ENCODE measurements at places on chromosomes 2 and 18.

DNA sequence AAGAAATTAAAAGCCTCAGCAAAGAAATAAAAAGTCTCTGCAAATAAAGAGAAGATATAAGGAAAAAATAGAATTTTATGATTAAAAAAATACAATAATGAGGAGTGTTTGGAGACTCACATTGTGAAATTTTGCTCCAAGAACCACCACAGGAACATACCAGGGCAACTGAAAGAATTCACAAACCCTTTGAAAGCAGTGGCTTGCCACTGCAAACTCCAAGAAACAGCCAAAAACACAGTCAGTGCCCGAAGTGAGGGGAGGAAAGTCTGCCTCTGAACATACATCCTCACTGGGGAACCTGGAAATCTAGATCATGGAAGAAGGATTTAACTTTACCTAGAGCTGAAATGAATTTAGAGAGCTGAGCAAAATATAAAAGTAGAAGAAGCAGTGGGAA, 33.1 kb downstream of the EVA1A start:
- no peak for DNase-seq

DNA sequence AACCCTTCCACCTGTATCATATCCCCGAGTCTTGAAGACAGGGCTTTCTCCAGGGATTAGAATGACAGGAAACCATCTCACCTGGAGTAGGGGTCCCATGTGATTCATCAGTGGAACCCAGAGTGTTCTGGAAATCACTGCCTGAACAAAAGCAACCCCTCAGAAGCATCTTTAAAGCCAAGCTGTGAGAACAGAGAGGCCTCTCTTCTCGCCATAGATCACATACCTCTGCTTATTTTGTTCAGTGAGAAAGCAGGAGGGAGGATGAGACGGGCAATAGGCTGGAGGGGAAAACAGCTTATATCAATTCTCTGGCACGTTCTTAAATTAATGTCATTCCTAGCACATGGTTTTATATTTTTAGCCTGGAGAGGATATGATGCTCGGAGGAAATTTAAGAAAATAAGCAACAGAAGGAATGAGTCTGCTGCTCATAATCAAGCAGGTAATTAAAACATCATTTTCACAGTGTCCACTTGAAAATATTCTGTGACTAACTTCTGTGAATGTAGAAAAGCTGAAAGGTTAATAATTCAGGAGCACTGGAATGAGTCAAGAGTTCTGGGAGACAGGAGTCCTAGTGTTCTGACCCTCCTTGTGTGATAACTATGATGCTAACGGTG, 213.6 kb upstream of the SP5 start:
- no peak for DNase-seq

GRCh38 chr18:46624127-46624526, 32.9 kb downstream of the LOXHD1 start:
- DNase-seq, result peak; percentile 17

GRCh38 chr18:36309436-36310391, 12.2 kb downstream of the FHOD3 start:
- DNase-seq, result no peak

- no peak for DNase-seq
Measured at GRCh38 chr18:36377626-36378025, 80.1 kb downstream of the FHOD3 start.

- no peak for DNase-seq
Measured at GRCh38 chr2:70509565-70509964, 44.1 kb downstream of the TGFA start.

- DNase-seq, result no peak
Measured at GRCh38 chr2:65113816-65114215, 16.1 kb downstream of the RAB1A start.

- no peak for DNase-seq
Measured at GRCh38 chr2:187654535-187654934, 100.3 kb upstream of the TFPI start.

DNA sequence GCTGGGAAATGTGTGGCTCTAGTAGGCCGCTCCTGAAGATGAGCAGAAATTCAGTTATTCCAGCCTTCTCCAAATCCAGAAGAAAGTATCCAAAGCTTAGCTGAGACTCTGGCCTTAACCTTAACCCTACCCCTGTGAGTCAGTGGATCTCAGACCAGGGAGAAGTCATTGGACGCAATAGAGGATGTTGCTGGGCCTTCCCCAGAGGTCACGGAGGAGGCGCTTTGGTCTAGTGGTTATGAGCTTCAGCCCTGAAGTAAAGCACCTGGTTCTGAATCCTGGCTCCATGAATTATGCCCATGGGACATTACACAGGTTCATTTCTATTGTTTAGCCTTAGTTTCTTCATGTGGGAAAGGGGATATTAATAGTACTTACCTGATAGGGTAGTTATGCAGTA, 24.0 kb downstream of the PKDCC start:
- no peak for DNase-seq

DNA sequence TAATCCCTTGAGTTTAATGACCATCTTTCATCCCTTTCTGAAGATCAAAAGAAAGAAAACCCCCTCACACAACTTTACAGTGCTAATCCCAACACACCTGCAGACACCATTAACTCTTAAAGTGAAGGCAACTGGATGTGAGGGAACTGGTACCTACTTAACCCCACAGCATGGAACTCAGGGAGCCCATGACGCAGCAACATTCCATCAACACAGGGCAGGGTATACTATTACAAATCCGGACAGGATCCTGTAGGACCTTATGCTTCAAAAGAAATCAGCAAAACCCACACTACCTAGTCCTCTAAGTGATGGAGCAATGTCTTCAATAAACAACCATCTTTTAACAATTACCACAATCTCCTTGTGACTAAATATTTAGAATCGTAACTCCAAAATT, 78.6 kb downstream of the FARSB start:
- DNase-seq, result no peak

DNA sequence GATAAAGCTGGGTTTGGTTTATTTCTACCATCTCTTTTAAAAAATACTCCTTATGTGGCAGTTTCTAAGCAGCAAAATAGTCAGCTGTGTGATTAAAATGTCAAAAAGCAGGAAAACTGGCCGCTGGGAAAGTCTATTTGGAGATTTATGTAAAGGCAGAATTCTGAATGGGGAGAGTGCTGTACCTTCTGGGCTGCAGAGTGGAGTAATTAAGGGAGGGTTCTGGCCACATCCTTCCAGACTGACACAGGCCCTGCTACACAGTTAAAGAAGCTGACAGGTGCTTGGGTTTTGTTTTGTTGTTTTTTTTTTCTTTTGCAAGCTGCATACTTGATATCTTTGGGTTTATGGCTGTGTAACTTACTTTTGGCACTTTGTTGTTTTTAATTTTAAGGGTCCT, 157.2 kb downstream of the WDSUB1 start:
- DNase-seq, result no peak

DNA sequence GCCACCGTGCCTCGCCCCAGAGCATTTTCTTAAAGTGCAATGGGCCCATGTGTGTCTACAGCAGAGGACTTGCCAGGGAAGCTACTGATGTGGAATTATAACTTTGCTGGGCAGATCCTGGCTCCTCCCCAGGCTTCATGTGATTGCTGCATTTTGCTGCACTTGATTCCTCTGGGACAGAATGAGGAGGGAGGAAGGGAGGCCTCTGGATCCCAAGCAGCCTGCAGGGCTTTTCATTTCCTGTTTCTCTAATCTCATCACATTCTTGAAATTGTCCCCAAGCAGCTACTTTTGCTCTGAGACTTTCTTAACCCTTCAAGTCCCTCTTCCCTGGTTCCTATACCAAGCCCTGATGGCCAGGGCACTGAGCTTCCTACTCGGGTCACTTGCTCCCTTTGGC, 134.4 kb upstream of the SEC11C start:
- DNase-seq, result no peak

- DNase-seq, result no peak
Measured at GRCh38 chr18:28858248-28858647, 681.3 kb upstream of the CDH2 start.

- DNase-seq, result no peak
Measured at GRCh38 chr2:100621371-100621951, 58.7 kb downstream of the PDCL3 start.

- DNase-seq, result no peak
Measured at GRCh38 chr2:232203166-232203891, 175.2 kb upstream of the ALPP start.

- DNase-seq, result no peak
Measured at GRCh38 chr18:65429601-65430000, 321.2 kb upstream of the CDH7 start.

- no peak for DNase-seq
Measured at GRCh38 chr2:45821558-45822271, 170.2 kb downstream of the PRKCE start.

- no peak for DNase-seq
Measured at GRCh38 chr2:129744649-129745048, 234.8 kb upstream of the RAB6C start.

- no peak for DNase-seq
Measured at GRCh38 chr2:216216951-216217903, 108.1 kb downstream of the XRCC5 start.

Data from activated T-cell treated with anti-CD3 and anti-CD28 coated beads, Interleukin-2, amount 50 U/mL, for 4 hours (primary cell).